ENCODE measurements at places on chromosomes 12 and 14. TPM values are rescaled to one million over a fixed set of nuclear protein-coding genes. Genes with fewer than 3 reads are reported as not detected.

GRCh38 chr12:115118177-115118724 is 434.3 kb upstream of the TBX3 start:
- H3K4me3 ChIP-seq, result no peak overlapping the region
- no peaks in the 10 kb centered on the region for H3K4me1 ChIP-seq
- no peaks in the 10 kb centered on the region for H3K36me3 ChIP-seq
- H3K27ac ChIP-seq, result no peak overlapping the region

DNA sequence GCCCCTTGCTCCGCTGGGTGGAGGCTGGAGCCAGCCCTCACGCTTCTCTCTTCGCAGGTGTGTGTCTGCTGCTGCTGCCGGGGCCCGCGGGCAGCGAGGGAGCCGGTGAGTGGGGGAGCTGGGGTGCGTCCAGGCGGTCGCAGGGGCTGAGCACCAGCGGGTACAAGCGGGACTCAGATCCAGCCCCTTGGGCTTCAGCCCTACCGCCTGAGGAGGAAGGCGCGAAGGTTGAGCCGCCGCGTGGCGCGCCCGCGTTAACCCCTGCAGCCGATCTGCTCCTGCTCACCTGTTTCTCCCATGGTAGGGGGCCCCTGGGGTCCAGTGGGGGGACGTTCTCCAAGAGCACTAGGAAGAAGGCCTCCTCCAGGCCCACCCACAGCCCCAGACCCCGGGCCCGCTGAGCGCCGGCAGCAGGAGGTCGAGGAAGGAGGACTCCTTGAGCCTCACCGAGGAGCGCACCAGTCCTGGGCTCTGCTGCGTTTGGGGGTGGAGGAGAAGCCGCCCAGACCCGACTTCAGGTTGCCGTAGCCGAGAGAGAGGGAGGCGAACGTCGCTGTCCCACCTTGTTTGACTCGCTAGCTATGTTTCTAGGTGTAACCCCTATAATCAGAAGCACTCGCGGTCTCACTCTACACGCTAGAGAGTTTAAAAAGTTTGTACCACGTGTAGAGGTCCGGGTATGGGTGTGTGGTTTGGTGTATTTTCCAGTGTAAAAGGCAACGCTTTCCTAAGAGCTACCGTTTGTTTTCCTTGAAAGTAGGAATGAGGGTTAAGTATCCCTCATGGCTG is 834 bp downstream of the COCH start:
- H3K4me1 ChIP-seq, result peaks cover 10% of the 10 kb centered on the region
- no peaks in the 10 kb centered on the region for H3K36me3 ChIP-seq
- DNase-seq, result no peak
- H3K4me3 ChIP-seq, result peak overlapping the region; percentile 82
- H3K27ac ChIP-seq, result no peak overlapping the region
- H3K27me3 ChIP-seq, result peaks cover 70% of the 10 kb centered on the region

DNA sequence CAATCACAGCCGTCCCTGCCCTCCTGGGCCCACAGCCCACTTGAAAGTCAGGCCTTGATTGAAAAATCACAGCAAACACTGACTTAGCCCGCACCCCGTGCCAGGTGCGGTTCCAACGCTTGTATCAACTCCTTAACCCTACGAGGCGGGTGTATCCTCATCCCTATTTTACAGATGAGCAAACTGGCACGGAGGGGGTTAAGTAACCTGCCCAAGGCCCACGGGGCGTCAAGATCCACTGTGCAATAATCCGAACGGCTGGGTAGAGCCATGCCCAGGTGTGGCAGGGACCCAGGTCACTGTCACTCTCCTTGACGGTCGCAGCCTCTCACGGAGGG is 583 bp downstream of the DNAH10 start:
- H3K27ac ChIP-seq, result no peak overlapping the region
- peaks cover 20% of the 10 kb centered on the region for H3K36me3 ChIP-seq
- no peak for DNase-seq
- peaks cover 5% of the 10 kb centered on the region for H3K27me3 ChIP-seq
- peak overlapping the region; percentile 49 for H3K4me3 ChIP-seq

DNA sequence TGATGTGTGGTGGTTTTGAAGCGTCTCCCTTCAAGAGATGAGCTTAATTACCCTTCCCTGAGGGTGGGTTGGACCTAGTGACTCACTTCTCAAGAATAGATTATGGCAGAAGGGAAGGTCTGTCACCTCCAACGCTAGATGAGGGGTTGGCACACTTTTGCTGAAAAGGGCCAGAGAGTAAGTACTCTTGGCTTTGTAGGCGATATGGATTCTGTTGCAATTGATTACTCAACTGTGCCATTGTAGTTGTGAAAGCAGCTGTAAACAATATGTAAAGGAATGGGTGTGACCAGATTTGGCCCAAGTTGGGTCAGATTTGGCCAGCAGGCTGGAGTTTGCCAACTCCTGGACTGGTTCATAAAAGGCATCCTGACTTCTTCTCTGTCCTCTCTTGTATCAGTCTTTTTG is 53.3 kb downstream of the SMIM41 start:
- H3K36me3 ChIP-seq, result no peaks in the 10 kb centered on the region
- H3K4me3 ChIP-seq, result no peak overlapping the region
- H3K27ac ChIP-seq, result no peak overlapping the region
- no peaks in the 10 kb centered on the region for H3K4me1 ChIP-seq
- no peak for DNase-seq

DNA sequence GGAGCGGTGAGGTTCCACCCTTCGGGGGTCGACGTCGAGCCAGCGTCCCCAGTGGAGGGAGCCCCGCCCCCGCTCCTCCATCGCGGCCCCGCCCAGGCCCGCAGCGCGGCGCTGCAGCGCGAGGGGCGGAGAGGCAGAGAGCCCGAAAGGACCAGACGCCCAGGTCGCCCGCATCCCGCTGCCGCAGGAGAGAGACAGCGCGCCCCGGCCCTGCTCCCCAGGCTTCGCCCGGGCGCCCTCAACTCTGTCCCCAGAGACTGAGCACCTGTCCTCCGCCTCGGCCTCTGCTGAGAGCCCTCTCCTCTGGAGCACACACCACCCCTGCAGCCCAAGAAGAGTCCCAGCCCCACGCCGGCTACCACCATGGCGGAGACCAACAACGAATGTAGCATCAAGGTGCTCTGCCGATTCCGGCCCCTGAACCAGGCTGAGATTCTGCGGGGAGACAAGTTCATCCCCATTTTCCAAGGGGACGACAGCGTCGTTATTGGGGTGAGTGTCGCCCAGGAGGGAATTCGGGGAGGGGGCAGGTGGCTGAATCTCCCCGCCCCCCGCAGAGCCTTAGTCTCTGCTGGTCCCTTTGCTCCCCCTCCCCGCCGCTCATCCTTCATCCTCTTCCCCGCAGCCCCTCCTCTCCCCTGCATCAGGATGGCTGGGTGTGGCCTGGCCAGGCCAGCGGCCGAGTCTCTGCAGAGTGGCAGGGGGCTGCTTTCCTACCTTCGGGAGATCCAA is at the start of gene KIF5A:
Gene KIF5A, plus strand, starts transcription at position 136 of the 732 bp plus-strand sequence. Its CDS starts 228 bp downstream, at position 364.
- peaks cover 41% of the 10 kb centered on the region for H3K4me1 ChIP-seq
- peaks cover 13% of the 10 kb centered on the region for H3K36me3 ChIP-seq
- peak; percentile 55 for DNase-seq
- H3K27me3 ChIP-seq, result peaks cover 18% of the 10 kb centered on the region
- H3K27ac ChIP-seq, result no peak within 1 kb of the TSS

DNA sequence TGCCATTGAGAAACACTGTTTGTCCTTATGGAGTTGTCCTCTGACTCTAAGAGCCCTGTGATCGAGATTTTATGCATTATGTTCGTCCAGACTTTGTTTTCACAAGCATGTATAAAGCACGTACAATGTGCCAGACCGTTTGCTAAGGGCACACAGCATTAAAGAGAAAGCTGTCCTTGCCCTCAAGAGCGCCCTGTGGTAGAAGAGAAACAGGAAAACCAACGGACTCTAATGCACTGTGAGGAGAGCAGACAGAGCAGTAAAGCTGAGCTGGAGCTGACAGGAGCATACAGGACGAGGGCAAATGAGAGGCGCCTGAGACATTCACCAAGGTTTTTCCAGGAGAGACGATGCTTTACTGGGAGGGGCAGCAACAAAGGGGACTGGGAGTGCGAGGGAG is 66.2 kb upstream of the OVCH1 start:
- H3K4me3 ChIP-seq, result peak overlapping the region; percentile 15
- DNase-seq, result no peak
- no peak overlapping the region for H3K27ac ChIP-seq
- H3K4me1 ChIP-seq, result no peaks in the 10 kb centered on the region
- H3K36me3 ChIP-seq, result no peaks in the 10 kb centered on the region
- peaks cover 3% of the 10 kb centered on the region for H3K27me3 ChIP-seq

- no peak overlapping the region for H3K27ac ChIP-seq
- H3K36me3 ChIP-seq, result no peaks in the 10 kb centered on the region
- no peak for DNase-seq
- no peaks in the 10 kb centered on the region for H3K27me3 ChIP-seq
- no peaks in the 10 kb centered on the region for H3K4me1 ChIP-seq
Measured at GRCh38 chr12:23350808-23351207, 598.7 kb downstream of the SOX5 start.

DNA sequence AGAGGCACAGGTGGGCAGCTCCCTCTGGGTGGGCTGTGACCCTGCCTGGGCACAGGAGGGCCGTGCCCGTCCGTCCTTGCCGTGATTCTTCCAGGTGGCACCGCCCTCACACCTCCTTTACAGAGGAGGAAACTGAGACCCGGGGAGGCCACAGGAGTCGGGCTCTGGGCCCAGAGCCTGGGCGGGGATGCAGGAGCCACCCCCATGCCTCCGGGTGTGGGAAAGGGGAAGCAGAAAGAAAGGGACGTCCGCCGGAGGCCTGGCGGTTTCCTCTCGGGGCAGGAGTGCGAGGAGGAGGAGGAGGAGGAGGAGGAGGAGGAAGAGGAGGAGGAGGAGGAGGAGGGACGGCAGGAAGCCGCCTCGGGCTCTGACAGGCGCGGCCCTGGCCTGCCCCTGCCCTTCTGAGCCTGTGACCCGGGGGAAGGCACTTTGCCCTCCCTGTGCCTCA is 23.0 kb downstream of the SH2B3 start:
- H3K27ac ChIP-seq, result peak overlapping the region; percentile 84
- peaks cover 71% of the 10 kb centered on the region for H3K4me1 ChIP-seq
- DNase-seq, result no peak
- H3K36me3 ChIP-seq, result peaks cover 56% of the 10 kb centered on the region
- H3K4me3 ChIP-seq, result peak overlapping the region; percentile 66

- H3K4me3 ChIP-seq, result no peak overlapping the region
- H3K4me1 ChIP-seq, result no peaks in the 10 kb centered on the region
- H3K27ac ChIP-seq, result no peak overlapping the region
Measured at GRCh38 chr12:65892841-65893251, 68.6 kb downstream of the HMGA2 start.

GRCh38 chr12:54588110-54588889 is at the start of gene PPP1R1A:
Gene PPP1R1A (minus strand): TSS chr12:54588659. CDS start chr12:54588488, 171 bp downstream.
- H3K4me3 ChIP-seq, result peak within 1 kb of the TSS; percentile 0
- H3K36me3 ChIP-seq, result no peaks in the 10 kb centered on the region

DNA sequence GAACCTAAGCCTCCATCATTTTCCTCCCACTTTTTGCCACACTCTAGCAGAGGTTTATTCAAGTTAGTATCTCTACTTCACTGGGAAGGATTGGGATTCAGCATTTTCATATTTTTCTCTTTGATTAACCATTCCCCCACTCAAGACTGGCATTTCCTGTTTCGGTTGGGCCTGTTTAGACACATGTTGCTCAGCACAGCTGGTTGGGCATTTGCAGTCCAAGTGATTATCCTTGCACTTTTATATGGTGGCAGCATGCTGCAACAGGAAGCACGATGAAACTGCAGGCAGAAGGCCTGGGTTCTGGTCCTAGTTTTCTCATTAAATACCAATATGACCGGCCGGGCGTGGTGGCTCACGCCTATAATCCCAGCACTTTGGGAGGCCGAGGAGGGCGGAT is 182.9 kb upstream of the GRIN2B start:
- H3K4me3 ChIP-seq, result no peak overlapping the region
- H3K4me1 ChIP-seq, result no peaks in the 10 kb centered on the region
- no peak overlapping the region for H3K27ac ChIP-seq
- H3K36me3 ChIP-seq, result no peaks in the 10 kb centered on the region
- no peak for DNase-seq
- H3K27me3 ChIP-seq, result peaks cover 6% of the 10 kb centered on the region

DNA sequence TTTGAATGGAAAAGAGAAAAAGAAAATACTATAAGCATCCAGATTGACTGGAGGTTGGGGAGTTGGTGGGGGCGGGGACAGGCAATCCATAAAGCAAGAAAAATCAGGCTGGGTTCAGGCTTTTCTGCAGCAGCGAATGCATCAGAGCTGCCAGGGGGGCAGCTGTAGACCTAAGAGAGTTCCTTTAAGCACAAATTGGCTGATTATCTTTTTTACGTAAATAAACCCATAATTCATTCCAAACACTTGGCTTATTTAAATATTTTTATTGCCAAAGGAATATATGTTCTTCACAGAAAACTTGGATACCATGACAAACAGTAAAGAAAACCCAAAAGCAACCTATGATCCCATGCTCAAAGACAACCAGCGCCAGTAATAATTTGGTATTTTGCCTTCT is 10.2 kb downstream of the BDKRB2 start:
- no peaks in the 10 kb centered on the region for H3K27me3 ChIP-seq
- no peaks in the 10 kb centered on the region for H3K36me3 ChIP-seq
- H3K4me1 ChIP-seq, result no peaks in the 10 kb centered on the region
- H3K27ac ChIP-seq, result no peak overlapping the region
- H3K4me3 ChIP-seq, result no peak overlapping the region

GRCh38 chr12:50597200-50598195 is 92.7 kb downstream of the DIP2B start:
- H3K36me3 ChIP-seq, result peaks cover 8% of the 10 kb centered on the region
- peak overlapping the region; percentile 47 for H3K27ac ChIP-seq
- peak; percentile 19 for DNase-seq
- peaks cover 27% of the 10 kb centered on the region for H3K4me1 ChIP-seq
- peak overlapping the region; percentile 10 for H3K4me3 ChIP-seq

- no peak overlapping the region for H3K4me3 ChIP-seq
- H3K27me3 ChIP-seq, result no peaks in the 10 kb centered on the region
- no peak overlapping the region for H3K27ac ChIP-seq
- DNase-seq, result no peak
Measured at GRCh38 chr12:41907021-41907420, 237.7 kb downstream of the GXYLT1 start.

DNA sequence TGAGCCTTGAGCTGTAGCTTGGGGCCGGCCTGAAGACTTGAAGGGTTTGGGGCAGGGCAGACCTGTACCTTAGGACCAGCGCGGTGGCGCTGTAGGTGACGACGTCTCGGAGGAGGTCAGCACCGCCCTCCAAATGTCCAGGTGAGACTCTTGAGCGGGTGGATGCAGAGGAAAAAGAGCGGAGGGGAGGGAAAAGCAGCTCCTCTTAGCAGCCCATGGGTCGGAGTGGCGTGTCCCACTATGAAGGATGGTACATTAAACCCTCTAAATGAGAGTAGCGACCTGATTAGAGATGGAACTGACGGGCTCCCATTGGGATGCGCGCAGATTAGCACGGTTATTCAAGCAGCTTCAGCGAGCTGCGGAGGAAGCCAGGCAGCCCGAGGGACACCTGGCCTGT is 77.0 kb upstream of the MAP1LC3B2 start:
- peaks cover 7% of the 10 kb centered on the region for H3K27me3 ChIP-seq
- no peak overlapping the region for H3K27ac ChIP-seq
- no peaks in the 10 kb centered on the region for H3K36me3 ChIP-seq
- H3K4me1 ChIP-seq, result peaks cover 4% of the 10 kb centered on the region
- no peak for DNase-seq

The NOVA1 gene
- 0.25 TPM for total RNA-seq

The INSM2 gene
- not detected for total RNA-seq

The OASL gene
- 2.3 TPM for total RNA-seq

Measured in activated T-helper 2 cell treated with anti-CD3 and anti-CD28 coated beads, Interferon-gamma antibody, Interleukin-2, Interleukin-4, amounts not matched to agents 10 μg/mL and 5 μg/mL and 100 μg/mL, durations not matched to agents 14 hours and 24 hours and 36 hours (primary cell).